ENCODE measurements at places on chromosomes 16 and 17.
A peak's percentile ranks its signal among the peaks of the same experiment; 100 is the strongest.

DNA sequence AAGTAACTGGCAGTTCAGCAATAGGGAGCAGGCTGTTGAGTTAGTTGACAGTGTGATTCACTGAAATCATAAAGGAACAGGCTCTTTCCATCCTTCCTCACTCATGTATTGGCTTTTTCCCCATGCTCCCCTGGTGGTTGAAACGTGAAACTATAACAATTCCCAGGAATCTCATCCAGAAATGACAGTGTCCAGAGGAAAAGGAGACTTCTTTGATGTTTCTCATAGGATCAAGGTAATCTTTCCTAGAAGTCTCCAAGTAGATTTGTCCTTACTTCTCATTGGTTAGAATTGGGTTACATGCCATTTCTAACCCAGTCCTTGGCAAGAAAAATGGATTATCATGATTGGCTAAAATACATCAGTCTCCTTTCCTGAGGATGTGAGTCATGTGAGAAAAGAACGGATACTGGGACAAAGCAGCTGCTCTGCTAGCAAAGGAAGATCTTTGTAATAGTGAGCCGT lies 14.4 kb downstream of the TTC19 start:
- peak; percentile 18 for DNase-seq

- no peak for DNase-seq
Observed at GRCh38 chr16:27452569-27453493, 50.9 kb downstream of the IL21R start.

GRCh38 chr17:34755981-34756636 lies 176.7 kb downstream of the TMEM132E start:
- DNase-seq = no peak

- DNase-seq = no peak
Observed at GRCh38 chr17:30229012-30229411, 6.5 kb downstream of the SLC6A4 start.

DNA sequence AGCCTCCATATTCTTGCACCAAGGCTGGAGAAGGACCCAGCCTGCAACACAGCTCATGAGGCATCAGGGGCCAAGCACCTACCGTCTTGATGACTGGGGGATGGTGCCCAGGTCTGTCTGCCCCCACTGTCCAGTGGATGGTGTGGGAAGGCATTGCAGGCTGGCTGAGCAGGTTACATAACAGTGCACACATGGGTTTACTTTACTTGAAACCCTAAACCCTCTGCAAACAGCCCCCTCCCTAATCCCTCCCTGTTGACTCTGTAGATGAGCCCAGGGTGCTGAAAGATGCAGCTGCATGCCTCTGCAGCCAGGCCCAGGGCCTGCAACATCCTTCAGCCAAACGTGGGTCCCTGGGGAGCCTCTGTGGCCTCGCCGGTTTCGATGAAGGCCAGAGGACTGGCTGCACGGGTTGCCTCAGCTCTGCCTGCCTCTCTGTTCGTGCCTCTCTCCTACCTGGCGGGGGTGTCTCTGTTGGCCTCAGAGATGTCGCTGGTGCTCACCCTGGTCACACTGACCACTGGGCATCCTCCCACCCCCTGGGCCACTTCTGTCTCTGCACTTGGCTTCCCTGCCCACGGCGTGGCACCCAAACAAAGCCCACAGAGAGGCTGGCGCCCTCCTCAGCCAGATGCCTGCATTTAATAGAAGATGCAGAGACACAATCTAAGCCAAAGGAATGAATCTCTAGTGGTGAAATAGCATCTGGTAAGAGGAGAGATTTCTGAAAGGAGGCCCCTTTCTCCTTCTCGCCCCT lies 95.1 kb downstream of the METRNL start:
- DNase-seq = peak; percentile 95

- DNase-seq = no peak
Observed at GRCh38 chr16:60271025-60271771, 1537.1 kb upstream of the GOT2 start.
